Fibroblast of skin of right biceps (primary cell): ENCODE measurements at places on chromosomes 11 and 22.

DNA sequence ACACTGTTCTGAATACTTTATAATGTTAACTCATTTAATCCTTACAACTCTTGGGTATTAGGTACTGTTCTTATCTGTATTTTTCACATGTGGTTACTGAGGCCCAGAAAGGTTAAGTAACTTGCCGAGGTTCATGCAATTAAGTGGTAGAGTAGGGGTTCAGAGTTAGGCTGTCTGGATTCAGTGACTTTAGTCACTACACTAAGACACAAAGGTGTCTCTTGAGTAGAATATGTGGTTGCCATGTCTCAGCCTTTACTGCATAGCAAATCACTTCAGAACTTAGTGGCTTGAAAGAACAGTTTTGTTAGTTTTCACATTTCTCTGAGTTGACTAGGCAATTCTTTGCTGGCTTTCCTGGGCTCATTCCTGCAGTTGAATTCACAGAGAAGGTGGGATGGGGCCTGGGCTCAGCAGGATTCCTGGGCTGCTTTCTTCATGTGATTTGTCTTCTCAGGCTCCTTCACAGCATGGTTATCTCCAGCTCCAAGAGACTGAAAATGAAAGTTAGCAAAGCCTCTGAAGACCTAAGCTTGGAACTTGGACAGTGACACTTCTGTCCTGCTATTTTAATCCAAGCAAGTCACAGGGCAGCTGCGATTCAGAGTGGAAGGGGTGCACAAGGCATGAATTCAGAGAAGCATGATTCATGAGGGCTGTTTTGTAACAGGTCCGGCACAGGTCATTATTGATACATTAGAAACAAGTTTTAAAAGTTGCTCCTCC lies 68.3 kb downstream of the SPECC1L start:
- DNase-seq = no peak

- peak; percentile 44 for DNase-seq
Observed at GRCh38 chr11:37465221-37465620, 867.2 kb upstream of the RAG2 start.

GRCh38 chr11:64095273-64095817 lies 59.6 kb downstream of the FLRT1 start:
- no peak for DNase-seq

- DNase-seq = no peak
Observed at GRCh38 chr22:37362621-37363020, 64.7 kb downstream of the ELFN2 start.

- peak; percentile 81 for DNase-seq
Observed at GRCh38 chr11:11584530-11584810, 37.3 kb downstream of the GALNT18 start.

- peak; percentile 40 for DNase-seq
Observed at GRCh38 chr11:61587541-61587941, 6.7 kb upstream of the SYT7 start.

DNA sequence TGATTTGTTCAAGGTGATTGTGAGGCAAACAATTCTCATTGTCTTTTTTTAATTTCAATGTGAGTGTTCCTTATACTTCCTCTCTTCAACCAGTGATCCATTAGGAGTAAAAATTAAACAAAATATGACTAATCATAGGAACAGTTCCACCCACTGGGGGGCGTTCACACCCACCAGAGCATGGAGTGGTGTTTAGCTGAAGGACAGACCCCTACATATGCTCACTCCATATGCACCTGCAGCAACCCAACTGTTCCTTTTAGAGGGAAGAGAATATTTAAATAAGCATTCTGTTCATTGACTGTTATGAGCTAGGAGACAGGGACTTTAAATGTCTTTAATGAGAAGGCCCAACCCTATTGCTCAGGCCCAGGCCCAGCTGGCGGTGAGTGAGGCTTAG lies 78.7 kb upstream of the DRD2 start:
- no peak for DNase-seq

DNA sequence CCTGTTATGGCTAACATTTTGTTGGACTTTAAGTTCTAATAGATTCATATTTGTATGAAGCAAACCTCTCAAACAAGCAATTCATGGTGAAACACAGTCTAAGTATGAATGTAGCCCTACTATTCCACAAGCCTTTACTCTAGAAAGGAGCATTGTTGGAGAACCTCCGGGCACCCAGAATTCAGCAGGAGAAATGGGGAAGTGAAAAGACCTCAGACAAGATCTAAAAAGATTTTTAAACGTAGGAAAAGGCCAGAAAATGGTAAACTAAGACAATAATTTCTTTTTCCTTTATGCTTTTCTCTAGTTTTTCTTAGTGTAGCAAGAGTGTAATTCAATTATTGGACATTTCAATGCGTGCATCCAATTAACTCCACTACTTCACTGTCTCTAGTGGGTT lies 426.4 kb downstream of the INSC start:
- no peak for DNase-seq

- no peak for DNase-seq
Observed at GRCh38 chr11:45741582-45741981, 63.4 kb upstream of the SLC35C1 start.

GRCh38 chr11:111124724-111125123 lies 120.8 kb upstream of the POU2AF2 start:
- DNase-seq = no peak

- no peak for DNase-seq
Observed at GRCh38 chr11:198236-198806, 5.4 kb downstream of the SCGB1C1 start.

- DNase-seq = no peak
Observed at GRCh38 chr11:25536289-25536688, 795.6 kb upstream of the ANO3 start.

DNA sequence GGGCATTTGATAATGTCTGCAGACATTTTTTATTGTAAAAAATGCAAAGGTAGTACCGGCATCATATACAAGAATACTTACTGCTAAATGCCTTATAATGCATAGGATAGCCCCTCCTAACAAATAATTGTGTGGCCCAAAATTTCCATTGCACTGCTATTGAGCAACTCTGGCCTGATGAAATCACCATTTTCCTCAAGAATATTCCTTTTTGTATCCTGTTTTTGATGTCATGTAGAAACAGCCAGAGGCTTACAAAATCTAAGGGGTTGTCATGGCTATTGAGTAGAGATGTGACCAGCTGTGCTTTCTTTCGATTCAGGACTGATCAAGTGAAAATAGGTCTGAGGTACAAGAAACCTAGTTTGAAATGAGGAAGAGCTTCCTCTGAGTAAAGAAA lies 854.3 kb downstream of the KCNA4 start:
- DNase-seq = no peak

GRCh38 chr11:46378811-46379481 lies 2.5 kb upstream of the MDK start:
- DNase-seq = no peak

- DNase-seq = no peak
Observed at GRCh38 chr11:120565466-120566155, 54.1 kb downstream of the GRIK4 start.

DNA sequence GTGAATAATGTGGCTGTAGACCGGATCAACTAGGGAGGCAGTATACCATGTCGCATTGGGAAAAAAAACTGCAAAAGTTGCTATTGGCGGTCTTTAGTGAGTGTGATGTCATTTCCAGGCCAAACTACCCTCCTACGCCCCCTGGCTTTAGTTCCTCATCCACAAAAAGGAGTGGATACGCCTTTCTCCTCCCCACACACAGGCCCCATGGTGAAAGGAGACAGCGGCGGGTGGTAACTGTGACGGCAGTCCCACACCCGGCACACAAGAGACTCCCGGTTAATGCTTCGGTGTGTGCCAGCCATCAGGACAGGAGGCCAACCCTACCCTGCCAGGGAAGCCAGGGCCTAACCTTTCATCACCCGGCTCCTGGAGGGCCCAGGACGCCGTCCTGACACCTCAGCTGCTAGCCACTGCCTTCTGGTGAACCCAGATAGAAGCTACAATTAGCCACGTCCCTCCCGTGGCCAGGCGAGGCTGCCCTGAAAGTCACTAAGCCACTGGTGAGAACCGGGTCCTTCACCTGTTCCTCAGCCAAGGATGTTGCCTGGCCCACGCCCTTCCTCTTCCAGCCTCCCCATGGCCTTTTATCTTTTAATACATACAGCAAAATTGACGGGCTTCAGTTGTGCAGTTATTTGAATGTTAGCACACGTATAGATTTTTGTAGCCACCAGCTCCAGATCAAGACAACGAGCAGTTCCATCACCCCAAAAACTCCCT lies 10.8 kb downstream of the TP53I11 start:
- DNase-seq = peak; percentile 30

- no peak for DNase-seq
Observed at GRCh38 chr11:100689141-100689540, 2.1 kb downstream of the ARHGAP42 start.

- DNase-seq = peak; percentile 52
Observed at GRCh38 chr11:119284344-119285157, 32.4 kb downstream of the MCAM start.

- peak; percentile 76 for DNase-seq
Observed at GRCh38 chr11:119416606-119417580, 6.1 kb downstream of the THY1 start.
